ENCODE measurements at places on chromosomes 12 and 14.

DNA sequence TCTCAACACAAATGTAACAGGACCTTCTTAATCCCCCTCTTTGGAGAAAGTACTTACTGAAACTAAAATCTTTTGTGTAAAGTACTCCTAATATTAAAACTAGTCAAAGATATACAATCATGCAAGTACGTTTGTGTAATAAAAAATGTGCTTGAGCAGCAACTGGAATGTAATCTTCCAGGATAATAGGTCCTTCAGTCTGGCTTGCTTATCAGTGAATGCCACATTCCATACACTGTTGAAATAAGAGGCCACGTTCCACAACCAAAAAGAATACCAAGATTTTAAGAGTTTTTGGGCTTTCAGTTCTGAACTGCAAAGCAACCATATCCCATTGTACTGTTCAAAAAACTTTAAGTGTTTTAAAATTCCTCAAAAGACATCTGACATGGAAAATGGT is 26.2 kb upstream of the GRIN2B start:
- DNase-seq: no peak

DNA sequence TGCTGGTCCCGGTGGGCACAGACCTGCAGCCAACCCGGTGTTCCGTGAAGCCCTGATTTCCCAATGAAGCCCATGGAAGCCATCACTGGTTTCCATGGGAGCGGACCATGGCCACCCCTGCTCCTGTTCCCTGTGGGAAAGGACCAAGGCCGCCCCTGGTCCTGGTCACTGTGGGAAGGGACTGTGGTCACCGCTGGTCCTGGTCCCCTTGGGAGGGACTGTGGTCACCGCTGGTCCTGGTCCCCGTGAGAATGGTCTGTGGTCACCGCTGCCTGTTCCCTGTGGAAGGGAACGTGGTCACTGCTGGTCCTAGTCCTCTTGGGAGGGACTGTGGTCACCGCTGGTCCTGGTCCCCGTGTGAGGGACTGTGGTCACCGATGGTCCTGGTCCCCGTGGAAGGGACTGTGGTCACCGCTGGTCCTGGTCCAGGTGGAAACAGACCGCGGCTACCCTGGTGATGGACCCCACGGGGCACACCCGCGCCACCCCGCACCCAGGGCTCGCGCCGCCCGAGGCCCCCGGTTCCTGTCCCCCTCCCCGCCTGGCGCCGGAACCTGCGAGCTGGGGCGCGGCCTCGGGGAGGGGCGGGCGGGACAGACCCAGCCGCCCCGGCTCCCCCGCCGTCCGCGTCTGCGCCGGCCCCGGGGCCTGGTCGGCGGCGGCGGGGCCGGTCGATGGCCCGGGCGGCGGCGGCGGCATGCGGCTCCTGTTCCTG is at the start of gene GLT1D1:
Gene GLT1D1, plus strand, starts transcription at position 594 of the 715 bp plus-strand sequence. Its CDS starts 104 bp downstream, at position 698.
- no peak for DNase-seq

DNA sequence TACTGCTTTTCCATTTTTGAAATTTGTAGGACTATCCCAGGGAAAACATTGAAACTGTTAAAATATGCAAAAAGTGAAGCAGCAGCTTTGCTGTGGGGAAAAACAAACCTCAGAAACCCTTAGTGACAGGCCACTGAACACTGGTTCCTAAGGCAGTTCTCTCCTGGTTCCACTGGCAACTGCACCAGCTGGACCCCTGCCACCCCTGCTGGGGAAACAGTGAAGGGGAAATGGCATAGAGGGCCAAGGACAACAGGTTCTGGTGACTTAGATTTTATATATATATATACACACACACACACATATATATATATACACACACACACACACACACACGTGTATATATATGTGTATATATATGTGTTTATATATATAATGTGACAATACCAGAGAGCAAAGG is 16.2 kb upstream of the KRT7 start:
- DNase-seq: no peak

GRCh38 chr12:81077329-81077685 is 572 bp upstream of the ACSS3 start:
- DNase-seq: no peak

- DNase-seq: no peak
Observed at GRCh38 chr14:74195623-74196022, 43.6 kb upstream of the VSX2 start.

- DNase-seq: no peak
Observed at GRCh38 chr14:49640540-49641417, 5.7 kb upstream of the DNAAF2 start.

- no peak for DNase-seq
Observed at GRCh38 chr12:131919366-131920156, 9.5 kb upstream of the PUS1 start.

DNA sequence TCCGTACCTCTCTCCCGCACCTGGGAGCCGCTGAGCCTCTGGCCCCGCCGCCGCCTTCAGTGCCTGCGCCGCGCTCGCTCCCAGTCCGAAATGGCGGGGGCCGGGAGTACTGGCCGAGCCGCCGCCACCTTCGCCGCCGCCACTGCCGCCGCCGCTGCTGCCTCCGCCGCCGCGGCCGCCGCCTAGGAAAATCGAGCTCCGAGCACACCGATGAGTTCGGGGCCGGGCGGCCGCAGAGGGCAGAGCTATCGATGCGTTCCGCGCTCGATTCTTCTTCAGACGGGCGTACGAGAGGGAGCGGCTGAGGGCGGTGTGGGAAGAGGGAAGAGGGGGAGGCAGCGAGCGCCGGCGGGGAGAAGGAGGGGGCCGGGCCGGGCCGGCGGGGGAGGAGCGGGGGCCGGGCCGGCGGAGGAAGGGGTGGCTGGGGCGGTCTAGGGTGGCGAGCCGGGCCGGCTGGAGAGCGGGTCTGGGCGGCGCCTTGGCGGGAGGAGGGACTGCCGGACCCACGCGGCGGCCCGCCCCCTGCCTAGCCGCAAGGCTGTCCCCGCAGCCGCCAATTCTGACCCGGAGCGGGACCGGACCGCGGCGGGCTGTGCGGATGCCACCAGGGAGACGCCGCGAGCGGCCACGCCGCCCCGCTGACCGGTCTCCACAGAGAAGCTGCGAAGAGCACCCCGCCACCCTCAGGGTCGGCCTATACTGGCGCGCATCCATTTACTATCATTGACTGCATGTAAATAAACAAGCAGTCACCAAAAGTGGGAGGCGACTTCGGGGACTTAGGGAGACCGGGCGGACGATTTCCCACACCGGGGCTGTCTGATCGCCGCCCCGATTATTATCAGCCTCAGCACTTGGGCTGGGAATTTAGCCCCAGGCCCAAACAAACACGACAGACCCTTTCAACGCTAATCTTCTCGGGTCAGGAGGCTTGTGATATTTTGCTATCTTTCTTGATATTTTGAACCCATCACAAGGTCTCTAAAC is at the start of gene KRAS:
Gene KRAS, minus strand, starts transcription at position 186 of the 987 bp plus-strand sequence.
- peak; percentile 99 for DNase-seq

GRCh38 chr12:75790219-75790618 is 241.4 kb downstream of the PHLDA1 start:
- peak; percentile 35 for DNase-seq

DNA sequence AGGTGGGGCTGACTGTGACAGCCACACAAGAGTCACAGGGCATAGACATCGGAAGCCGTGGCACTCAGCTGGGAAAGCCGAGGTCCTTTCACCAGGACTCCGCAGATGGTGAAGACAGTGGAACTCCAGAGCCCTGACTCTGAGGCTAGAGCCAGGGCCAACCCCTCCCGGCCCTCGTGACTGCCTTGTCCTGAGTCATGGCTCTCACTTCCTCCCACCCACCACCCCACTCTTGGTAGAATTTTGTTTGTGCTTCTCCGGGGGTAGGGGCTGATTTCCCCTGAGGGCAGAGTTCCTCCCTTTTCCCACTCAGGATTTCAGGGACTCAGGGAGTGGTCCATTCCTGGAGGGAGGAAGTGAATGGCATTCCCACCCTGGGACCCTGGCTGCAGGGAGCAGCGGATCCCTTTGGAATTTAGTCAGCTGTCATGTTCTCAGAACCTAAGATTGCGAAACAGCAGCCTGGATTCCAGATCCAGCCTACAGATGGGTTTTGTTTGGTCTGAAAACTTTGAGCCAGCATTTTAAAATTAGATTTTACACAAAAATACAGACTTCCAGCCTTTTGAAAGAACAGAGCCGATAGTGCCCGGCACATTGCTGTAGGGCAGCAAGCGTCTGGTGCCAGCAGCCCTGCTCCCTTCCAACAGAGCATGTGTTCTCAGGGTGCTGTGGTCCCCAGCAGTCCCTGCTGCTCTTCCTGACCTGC is 50.7 kb downstream of the TPCN1 start:
- DNase-seq: no peak

DNA sequence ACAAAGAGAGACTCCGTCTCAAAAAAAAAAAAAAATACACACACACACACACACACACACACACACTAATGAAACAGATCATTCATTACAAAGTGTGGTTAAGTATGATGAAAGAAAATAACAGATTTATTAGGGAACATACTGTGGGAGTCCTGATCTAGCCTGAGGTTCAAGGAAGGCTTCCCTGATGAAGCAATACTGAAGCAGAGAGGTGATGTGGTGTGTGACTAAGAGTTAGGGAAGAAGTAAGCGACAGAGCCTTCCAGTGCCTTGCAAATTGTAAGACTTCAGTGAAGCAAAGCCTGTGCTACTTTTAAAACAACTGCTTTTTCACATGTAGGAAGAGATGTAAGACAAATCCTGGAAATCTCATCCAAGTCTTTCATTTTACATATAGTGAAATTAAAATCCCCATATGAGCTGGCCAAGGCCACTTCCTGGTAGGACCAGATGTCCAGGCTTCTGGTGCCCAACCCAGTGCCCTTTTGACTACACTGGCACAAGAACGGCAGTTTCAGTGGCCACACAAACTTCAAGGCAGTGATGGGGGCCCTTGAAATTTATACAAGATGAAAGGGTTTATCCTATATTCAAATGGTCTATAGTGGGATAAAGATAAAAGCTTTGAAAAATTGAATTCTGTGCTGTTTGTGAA is 86.2 kb downstream of the STON2 start:
- no peak for DNase-seq

GRCh38 chr12:2449586-2449985 is 345.2 kb upstream of the FKBP4 start:
- DNase-seq: no peak

GRCh38 chr12:112962561-112962960 is 15.8 kb upstream of the OAS2 start:
- no peak for DNase-seq

- no peak for DNase-seq
Observed at GRCh38 chr14:103855734-103856095, 8.3 kb upstream of the PPP1R13B start.

All from PC-9 (cell line).